COLO829 (cell line): ENCODE measurements at places on chromosomes 6 and 20.

- DNase-seq, result no peak
These were observed 39.4 kb upstream of the MYLIP start for GRCh38 chr6:16089232-16090062.

DNA sequence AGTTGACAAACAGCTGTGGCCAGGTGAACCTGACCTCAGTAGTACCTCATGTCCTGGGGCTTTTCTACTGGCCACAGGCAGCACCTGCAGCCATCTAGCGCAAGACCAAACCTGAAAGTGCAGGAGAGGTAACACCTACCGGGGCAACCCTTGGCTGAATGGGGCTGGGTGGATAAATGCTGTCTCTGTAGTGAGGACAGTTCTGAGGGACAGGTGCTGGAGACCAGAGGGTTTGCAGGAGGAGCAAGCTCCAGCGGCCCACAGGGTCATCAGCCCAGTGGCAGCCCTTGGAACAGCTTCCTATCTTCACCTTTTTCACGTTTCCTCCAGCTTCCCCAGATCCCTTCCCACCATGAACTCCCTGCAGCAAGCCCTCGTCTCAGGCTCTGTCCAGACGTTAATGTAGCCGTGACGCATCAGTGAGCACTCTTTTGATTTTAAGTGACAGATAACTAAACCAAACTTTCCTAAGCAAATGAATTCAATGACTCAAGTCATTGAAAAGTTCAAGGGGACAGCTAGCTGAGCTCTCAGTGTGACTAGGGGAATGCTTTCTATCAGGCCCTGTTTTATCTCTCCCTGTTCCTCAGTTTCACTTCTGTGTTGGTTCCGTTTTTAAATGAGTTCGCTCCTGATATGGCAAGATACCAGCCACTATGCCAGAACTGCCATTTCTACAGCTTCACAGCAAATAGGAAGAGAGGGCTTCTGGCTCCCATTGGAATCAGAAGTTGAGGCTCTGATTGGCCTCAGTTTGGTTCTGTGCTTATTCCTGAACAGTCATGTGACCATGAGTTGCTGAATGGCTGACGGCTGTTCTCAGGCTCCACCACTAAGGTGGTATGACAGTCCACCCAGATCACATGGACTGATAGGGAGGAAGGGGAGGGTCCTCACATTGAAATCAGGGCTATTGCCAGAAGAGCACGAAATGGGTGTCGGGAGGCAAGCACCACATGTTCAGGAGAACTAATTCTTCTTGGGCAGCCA lies 12.1 kb upstream of the PFDN4 start:
- DNase-seq, result no peak

DNA sequence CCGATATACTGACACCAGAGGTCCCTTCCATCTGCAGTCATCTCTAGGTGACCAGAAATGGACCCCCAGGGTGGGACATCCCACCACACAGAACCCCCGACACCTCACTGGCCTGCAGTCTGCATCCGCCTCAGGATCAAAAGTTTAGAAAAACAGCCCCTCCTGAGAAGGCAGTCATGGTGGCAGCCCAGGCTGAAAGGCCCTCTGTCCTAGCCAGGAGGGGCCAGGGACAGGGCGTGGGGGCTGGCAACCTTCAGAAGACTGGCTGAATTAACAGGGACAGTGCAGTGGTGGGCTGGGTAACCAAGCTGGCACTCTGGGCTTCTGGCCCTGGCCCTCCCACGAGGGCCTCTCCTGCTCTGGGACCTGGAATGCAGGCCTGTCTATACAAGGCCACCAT lies 34.3 kb upstream of the MDFI start:
- no peak for DNase-seq

GRCh38 chr20:39399463-39399862 lies 437.3 kb downstream of the DHX35 start:
- no peak for DNase-seq

DNA sequence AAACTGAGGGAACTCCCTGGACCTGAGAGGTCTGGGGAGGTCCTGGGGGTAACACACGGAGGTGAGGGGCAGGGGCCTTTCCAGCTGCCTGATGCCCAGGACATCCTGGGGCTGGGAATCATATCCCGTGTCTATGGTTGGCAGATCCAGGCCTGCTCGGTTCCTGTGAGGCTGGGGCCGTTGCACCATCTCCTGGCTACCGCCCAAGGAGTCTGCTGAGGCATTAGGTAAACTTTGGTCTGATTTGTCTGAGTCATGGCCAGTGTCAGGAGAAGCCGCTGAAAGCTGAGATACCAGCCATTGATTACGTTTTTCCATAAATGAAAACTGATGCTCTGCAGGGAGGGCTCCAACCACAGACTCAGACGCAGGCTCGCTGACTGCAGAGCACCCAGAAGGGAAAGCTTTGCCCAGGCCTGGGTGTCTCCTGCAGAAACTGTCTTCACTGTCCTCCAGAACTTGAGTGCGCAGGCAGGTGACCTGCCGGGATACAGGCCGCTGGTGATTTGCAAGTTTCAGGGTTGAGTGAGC lies 14.2 kb downstream of the TRAF3IP2 start:
- DNase-seq, result no peak
